ENCODE measurements at places on chromosomes 5 and 9.

GRCh38 chr9:12272471-12273120 is 420.6 kb upstream of the TYRP1 start:
- no peak for DNase-seq

GRCh38 chr9:86706391-86706790 is 240.9 kb downstream of the GAS1 start:
- DNase-seq, result no peak

GRCh38 chr5:14211818-14212803 is 69.0 kb downstream of the TRIO start:
- DNase-seq, result no peak

GRCh38 chr9:117643288-117643654 is 60.9 kb upstream of the TLR4 start:
- no peak for DNase-seq

DNA sequence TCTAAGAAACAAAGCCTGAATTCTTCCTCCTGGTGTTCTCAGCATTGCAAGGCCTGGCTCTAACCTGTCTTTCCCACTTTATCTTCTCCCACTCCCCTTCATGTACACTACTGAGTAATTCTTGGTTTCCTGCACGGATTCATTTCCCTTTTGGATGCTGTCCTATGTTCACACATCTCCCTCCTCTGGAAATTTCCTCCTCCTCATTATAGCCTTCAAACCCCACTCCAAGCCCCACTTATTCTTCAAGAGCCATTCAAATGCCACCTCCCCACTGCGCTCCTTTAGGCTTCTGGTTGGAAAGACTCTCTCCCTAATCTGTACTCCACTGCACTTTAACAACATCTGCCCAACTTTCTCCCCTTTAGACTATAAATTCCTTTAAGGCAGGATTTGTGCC is 28.2 kb upstream of the C5orf63 start:
- no peak for DNase-seq

DNA sequence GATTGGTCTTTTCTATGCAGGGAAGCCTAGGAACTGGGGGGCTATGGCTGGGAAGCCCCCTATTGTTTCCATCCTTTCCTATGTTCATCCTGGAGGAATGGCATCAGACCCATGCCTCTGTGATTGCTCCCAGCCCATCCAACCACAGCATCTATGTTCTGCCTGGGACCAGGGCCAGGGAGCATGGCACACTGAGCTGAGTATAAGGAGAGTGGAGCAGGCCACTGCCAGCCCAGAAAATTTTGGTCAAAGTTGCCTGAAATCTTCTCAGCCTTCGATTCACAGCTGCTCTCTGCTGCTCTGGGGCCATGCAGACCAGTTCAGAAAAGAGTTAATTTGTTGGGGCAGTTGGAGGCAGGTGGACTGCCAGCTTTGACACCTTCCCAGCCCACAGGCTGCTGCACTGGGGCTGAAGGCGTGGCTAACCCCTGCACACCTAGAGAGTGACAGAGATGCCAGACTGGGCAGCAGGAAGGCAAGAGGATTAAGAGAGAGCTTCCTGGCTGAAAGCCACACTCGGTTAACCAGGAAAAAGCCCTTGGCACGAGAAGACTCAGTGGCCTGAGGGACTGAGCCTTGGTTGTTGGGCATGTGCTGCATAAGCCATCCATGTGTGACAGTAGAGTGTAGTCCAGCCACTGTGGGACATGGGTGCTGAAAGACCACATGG is 12.1 kb downstream of the TGFBI start:
- DNase-seq, result no peak

DNA sequence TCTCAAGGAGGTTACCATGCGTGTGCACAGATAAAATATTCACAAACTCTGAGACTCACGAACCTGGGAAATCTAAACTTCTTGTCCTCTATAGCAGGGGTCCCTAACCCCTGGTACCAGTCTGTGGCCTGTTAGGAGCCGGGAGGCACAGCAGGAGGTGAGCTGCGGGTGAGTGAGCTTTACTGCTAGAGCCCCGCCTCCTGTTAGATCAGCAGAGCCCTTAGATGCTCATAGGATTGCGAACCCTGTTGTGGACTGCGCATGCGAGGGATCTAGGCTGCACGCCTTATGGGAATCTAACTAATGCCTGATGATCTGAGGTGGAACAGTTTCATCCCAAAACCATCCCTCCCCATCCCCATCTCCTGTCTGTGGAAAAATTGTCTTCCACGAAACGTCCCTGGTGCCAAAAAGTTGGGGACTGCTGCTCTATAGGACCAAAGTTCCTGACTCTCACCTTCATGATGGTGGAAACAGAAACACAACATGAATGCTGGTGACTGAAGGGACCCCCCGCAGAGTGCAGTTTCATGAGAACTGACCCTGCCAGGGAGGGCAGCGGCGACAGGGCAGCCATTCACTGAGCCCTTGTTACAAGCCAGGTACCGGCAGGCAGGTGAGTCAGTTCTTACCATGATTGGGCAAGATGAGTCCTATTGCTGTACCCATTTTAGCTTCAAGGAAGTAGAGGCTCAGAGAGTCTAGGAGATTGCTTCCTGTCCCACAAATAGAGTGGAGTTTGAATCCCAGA is 181.9 kb downstream of the RGS3 start:
- DNase-seq, result no peak

DNA sequence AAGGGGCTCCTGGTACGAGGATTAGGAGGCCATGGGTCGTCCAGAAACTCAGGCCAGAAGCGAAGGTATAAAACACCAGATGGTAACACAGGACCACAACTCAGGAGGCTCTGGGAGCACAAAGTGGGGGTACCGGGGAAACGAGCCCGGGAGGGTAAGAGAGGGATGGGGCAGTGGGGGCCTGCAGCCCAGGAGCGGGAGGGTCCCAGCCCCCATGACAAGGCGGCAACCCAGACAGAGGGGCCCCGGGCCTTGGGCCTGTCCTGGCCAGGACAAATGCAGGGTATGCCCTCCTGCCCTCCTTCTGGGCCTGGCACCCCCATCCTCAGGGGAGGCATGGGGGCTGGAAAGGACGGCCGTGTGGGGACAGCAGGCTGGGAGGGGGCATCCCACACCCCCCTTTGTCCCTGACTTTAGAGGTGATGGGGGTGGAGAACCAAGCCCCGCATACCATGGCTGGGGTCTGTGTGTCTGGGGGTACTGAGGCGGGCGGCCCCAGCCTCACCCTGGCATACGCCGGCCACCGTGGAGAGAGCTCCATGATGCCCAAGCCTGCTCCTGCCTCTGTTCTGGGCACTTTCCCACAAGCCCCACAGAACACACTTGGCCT is 47.0 kb upstream of the EXOC3 start:
- peak; percentile 0 for DNase-seq

GRCh38 chr9:36191290-36191645 is 547 bp downstream of the CLTA start:
- DNase-seq, result no peak

DNA sequence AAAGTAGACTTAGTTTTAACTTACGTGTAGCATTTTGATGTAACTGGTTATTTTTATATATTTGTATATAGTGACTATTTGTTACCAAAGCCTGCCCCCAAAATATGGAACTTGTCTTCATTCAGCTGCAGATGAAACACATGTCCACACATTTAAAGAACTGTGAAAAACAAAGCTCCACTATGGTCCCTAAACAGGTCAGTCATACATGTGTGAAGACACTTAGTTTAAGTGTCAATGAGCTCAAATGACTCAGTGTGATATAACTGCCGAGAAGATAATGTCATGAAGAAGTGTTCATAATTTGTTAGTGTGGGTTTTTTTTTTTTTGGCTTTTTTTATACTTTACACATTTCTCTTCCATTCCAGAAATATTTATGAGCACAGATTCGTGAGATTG is 28.2 kb downstream of the HAVCR1 start:
- no peak for DNase-seq

- DNase-seq, result no peak
Measured at GRCh38 chr9:83706676-83707517, 861 bp downstream of the UBQLN1 start.

DNA sequence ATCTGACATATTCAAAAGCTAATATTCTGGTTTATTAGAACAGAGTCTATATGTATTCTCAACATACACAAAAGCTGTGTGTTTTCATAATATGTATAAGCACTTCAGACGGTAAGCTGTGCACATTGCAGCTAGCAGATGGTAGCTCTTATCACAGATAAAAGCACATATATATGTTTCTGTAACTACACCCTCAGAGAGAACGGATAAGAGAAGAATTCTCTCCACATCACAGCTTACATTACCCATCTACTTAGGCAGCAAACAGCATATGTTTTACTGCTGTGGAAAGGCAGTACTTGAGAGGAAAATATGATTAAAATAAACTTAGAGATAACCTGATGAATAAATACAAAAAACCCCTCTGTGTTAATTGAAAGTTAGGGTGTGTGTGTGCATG is 450.9 kb upstream of the ZNF608 start:
- DNase-seq, result no peak

DNA sequence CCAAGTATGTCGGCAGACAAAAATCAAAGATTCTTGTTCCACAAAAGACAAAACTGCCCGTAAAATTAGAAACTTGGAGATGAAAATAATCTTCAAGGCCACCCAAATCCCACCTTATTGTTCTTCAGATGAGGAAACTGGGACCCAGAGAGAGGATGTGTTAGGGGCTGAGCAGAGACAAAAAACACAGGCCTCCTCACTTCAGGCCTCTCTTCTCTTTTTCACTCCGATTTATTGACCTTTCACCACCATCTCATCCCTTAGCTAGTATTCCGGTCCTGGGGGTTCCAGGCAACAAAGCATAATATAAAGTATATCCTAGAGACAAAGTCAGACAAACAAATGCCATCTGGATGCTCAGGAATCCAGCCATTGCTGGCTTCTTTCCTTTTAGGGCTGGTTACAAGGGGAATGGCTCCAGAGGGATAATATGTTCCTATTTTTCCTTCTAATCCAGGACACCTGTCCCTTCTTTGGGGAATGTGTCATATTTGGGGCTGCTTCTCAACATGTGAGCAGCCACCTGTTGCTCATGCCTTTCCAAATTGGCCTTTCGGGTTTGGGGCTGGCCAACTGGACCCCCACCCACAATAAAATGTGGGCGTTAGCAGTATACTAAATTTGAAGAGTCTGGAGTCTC is 42.2 kb upstream of the AFAP1L1 start:
- DNase-seq, result no peak

DNA sequence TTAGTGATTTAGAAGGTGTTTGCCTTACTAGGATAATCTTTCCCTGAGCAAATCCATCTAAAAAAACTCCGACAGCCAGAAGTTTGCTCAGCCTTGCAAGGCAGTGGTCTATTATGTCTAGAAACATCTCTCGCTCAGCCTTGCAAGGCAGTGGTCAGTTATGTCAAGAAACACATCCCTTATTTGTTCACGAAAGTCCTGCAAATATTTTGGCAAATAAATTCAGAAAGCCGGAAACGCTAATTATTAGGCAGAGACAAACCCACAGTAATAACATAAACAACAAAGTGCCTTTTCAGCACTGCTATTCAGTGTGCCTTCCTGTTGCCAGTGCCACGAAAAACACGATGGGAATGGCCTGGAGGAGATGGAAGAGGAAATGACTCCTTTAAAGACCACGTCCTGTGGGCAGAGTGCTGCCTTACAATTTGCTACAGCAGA is 184.5 kb downstream of the GNAQ start:
- DNase-seq, result no peak

DNA sequence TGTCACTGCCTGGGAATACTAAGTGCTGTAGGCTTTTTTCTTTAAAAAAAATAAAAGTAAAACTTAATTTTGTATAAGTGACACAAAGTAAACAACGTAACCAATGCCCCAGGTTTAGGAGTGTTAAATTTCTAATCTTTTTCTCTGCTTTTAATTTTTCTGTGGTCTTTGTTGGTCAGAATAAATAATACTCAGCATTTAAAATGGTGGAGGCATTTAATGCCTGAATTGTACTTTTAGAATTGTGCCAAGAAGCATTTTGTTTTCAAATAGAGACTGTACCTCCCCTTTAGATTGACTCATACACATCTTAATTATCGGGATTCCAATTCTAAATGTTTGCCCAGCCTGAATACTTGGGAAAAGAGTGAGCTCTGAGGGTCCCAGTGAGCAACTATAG is 1.6 kb downstream of the DMXL1 start:
- no peak for DNase-seq

DNA sequence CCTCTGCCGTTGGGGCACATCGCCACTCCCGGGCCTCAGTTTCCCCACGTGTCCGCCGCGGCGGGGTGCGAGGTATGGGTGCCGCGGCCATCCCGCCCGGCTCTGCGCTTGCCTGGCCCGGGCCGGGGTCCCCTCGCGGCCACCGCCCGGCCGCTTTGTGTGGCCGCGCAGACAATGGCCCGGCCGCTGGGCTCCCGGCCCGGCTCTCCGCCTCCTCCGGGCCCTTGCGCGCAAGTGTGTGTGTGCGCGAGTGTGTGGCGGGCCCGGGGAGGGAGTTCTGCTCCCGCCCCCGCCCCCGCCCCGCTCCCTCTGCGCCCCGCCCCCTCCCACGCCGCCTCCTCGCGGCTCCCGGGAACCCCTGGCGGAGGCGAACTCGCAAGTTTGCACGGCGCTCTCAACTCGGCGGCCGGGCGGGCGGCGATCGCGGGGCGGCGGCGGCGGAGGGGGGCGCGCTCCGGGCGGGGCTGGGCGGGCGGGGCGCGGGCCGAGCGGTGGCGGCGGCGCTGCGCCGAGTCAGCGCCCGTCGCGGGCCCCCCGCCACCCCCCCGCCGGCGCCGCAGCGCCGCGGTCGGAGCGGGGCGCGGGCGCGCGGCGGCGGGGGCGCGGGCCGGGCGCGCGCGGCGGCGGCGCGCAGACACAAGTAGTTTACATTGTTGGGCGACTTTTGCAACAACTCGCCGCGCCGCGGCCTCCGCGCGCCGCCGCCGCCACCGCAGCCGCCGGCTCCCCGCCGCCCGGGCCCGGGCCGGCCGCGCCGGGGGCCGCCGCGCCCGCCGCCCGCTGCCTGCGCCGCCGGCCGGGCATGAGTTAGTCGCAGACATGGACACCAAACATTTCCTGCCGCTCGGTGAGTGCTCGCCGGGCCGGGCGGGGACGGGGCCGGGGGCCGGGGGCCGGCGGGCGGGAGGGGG is at the start of gene RXRA:
Gene RXRA, plus strand, starts transcription at position 643 of the 911 bp plus-strand sequence. Its CDS starts 177 bp downstream, at position 820.
- peak; percentile 96 for DNase-seq

DNA sequence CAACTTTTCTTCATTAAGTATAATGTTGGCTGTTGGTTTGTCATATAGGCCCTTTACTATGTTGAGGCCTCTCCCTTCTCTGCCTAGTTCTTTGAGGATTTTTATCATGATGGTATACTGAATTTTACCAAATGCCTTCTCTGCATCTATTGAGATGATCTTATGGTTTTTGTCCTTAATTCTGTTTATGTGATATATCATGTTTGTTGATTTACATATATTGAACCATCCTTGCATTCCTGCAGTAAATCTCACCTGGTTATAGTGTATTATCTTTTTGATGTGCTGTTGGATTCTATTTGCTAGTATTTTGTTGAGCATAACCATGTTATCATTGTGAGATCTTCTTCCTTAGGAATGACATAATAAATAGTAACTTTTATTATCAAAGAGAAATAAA is 362.9 kb downstream of the CCDC171 start:
- DNase-seq, result no peak

DNA sequence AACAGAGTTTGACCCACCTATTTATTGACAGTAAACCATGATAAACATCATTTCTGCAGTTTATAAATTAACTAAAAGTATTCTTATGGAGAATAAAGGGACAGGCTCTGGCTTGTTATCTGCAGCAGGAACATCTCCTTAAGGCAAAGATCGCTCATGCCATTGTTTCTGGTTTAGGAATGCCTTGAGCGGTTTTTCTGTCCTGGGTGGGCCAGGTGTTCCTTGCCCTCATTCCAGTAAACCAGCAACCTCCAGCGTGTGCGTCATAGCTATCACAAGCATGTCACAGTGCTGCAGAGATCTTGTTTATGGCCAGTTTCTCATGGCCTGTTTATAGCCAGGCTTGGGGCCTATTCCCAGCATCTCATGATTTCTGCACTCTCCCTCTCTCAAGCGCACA is 521.7 kb downstream of the HINT1 start:
- DNase-seq, result no peak
